ENCODE measurements at places on chromosomes 13 and 19.

- DNase-seq = no peak
Observed at GRCh38 chr13:21014502-21015170, 46.8 kb downstream of the LATS2 start.

DNA sequence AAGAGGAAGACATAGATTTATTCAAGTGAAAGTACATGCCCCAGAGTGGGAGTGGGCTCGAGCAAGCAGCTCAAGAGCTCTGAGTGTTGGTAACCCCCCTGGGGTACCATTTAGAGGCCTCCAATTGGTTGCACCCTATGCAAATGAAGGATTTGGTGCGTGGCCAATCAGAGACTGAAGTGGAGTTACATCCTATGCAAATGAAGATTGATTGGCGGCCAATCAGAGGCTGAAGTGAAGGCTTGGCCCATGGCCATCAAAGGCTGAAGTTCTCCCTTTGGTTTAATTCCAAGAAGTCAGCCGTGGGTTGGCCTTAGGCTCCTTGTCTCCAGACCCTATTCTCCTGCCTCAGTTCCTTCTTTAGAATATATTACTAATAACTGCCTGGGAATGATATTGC lies 12.9 kb upstream of the IGFL1 start:
- DNase-seq = no peak

- no peak for DNase-seq
Observed at GRCh38 chr13:99976575-99976974, 5.0 kb upstream of the ZIC5 start.

DNA sequence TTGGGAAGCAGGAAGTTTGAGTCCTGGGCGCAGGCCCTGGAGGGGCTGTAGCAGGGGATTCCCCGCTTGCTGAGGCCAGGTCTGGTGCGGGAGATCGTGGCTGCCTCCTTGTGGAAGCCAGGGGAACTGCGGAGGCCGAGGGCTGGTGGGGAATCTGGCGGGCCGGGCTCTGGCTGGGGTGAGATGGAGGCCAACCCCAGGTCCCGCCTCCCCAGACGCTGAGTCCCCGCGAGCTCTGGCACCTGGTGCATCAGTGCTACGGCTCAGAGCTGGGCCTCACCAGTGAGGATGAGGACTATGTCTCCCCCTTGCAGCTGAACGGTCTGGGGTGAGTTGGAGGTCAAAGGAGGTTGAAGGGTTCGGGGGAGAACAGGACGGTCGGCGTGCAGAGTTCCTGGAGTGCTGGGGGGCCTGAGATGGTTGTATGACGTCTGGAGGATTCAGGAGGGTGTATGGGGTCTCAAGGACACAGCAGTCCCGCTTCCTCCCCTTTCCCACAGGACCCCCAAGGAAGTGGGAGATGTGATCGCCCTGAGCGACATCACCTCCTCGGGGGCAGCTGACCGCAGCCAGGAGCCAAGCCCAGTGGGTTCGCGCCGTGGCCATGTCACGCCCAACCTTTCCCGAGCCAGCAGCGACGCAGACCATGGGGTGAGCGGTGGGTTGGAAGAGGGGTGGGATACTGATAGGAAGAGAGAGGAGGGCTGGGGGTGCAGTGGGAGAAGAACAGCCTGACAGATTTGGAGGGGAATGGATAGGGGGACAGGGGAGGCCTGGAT lies 13.1 kb downstream of the GRAMD1A start:
- DNase-seq = peak; percentile 87

GRCh38 chr19:28855216-28855615 lies 357.7 kb downstream of the UQCRFS1 start:
- DNase-seq = no peak

DNA sequence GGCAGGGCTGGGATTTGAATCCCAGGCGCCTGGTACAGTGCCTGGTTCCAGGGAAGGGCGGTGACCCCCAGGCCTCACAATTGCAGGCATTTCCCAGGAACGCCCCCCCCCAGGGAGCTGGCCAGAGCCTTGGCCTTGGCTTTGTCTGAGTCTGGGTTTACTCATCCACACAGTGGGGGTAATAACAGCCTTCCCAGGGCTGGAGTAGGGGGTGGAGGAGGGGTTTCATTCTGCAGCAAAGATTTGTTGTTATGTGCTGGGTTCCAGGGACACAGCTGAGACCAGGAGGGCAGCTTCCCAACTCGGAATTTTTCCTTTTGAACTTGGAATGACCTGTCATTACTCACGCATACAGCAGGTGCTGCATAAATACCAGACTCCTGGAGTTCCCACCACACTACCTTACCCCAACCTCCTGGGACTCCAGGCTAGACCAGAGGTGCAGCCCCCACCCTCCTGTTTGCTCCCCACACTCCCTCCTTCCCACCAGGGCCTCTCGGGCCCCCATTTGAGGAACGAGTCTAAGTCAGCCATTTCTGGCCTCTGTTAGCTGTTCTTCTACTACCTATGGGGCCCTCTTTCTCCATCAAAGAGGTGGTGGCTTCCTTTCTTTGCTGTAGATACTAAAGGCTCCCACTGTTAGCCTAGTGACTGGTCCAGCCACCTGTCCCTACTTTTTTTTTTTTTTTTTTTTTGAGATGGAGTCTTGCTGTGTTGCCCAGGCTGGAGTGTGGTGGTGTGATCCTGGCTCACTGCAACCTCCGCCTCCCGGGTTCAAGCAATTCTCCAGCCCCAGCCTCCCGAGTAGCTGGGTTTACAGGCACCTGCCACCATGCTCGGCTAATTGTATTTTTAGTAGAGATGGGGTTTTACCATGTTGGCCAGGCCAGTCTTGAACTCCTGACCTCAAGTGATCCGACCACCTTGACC lies 1.6 kb upstream of the ADAMTS10 start:
- DNase-seq = no peak

DNA sequence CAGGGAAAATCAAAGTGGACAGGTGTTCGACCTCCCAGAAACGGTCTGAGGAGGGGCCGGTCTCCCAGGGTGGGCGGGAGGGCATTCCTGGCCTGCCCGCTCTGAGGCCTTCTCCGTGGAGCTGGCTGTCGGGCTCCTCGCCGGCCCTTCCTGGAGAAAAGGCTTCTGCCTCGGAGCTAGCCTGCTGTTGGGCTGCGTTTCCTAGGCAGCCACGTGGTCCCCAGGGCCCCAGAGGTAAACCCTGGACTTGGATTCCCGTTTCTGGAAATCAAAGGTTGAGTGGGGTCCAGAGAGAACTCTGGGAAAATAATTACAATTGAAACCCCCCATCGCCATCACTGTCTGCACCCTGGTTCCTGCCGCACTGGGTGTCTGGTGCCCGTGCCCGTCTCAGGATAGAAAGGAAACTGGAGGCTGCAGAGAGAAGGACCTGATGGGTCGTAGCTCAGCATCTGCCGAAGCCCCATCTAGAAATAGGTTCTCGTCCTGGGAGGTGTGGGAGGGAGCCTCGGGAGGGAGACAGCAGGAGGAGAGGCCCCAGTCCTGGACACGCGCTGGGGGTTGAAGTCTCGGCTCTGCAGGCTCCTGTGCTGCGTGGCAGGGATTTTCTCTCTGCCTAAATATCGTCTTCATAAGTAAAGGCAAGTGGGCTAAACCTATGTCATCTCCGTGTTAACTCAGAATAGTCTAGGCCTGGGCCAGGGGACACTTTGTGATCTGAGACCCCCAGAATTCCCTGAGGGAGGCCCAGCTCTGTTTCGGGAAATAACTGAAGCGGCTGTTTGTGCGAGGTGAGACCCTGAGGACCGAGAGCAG lies 7.7 kb upstream of the PROZ start:
- DNase-seq = no peak

DNA sequence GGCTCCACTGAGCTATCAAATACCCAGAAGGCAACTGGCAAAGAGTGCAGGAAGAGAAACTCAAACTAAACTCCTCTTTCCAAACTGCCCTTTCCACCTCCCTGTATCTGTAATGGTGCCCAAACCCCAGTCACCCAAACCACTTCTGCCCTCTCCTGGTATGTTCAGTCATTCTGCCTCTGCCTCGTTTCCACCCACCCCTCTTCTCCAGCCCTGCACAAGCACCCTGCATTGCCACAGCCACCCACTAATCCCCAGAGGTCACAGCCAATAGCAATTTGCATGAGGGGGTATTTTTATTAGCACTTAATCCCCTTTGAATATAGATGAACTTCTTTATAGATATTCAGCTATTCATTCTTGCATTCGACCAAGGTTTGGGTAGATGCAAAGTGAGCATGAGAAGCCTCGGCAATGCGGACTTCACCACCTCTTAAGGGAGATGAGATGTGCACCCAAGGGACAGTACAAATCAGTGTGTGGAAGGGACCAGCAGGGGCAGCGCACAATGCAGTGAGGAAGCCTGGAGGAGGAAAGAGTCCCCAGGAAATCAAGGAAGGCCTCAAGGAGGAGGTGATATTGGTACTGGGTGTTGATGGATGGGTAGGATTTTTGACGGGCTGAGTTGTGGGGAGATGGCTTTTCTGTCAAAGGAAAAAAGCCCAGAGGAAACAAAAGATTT lies 12.4 kb downstream of the TMEM272 start:
- peak; percentile 77 for DNase-seq

- no peak for DNase-seq
Observed at GRCh38 chr13:26227166-26227971, 5.3 kb upstream of the RNF6 start.

- no peak for DNase-seq
Observed at GRCh38 chr19:10924597-10924996, 3.8 kb downstream of the YIPF2 start.

DNA sequence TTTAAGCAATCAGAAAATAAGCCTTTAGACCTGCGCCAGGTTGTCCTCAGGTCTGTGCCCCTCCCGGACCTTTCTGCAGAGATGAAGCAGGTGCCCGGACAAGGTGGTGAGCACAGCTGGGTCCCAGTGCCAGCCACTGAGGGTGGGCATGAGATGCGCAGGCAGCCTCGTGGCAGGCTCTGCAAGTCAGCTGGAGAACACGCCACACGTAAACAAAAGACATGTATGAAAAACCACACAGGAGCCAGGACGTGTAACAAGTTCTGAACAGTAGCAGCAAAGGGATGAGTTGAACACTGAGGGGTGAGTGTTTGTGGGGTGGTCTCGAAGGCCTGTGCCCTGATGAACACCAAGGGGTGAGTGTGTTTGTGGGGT lies 68.8 kb upstream of the MCF2L start:
- DNase-seq = no peak

GRCh38 chr19:44232867-44233266 lies 20.5 kb downstream of the ZNF227 start:
- DNase-seq = no peak

DNA sequence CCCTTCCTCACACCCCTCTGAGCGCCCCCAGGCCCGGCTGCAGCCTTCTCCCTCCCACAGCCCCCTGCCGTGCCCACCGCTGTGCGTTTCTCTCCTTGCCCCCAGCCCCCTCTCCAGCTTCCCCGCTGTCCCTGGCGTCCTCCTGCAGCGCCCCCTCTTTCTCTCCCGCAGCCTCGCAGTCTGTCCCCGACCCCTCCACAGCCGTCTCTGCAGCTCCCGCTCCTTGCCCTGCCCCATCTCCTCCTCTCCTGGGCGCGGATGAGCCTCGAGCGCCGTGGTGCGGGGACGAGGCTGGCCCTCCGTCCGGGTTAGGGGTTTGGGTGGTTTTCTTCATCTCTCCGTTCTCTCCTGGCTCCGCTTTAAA lies 1.1 kb downstream of the KMT5C start:
- peak; percentile 27 for DNase-seq

DNA sequence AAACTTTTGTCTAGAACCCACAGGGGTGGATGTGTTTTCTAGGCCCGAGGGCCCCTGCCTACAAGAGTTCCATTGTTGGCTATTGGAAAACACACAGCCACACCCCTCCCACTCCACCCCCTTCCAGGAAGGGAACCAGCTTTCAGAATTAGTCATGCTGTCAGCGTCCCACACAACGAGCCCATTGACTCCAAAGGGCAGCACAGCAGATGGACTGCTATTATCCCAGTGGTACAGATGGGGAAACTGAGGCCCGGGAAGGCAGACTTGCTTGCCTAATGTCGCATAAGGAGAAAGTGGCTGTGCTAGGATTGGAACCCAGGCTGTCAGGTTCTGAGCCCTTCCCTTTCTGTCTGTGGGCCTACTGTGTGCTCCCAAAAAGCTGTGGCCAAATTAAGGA lies 8.1 kb upstream of the FXYD3 start:
- DNase-seq = no peak

Data from CD4-positive, alpha-beta T cell treated with Interleukin-12 subunit alpha and Interleukin-12 subunit beta, for 1 hour (primary cell).